ENCODE measurements at places on chromosomes 12 and 14.

GRCh38 chr14:105018414-105018813 lies 2.5 kb downstream of the CDCA4 start:
- no peak for DNase-seq

GRCh38 chr14:71711619-71712018 lies 220.6 kb upstream of the RGS6 start:
- no peak for DNase-seq

DNA sequence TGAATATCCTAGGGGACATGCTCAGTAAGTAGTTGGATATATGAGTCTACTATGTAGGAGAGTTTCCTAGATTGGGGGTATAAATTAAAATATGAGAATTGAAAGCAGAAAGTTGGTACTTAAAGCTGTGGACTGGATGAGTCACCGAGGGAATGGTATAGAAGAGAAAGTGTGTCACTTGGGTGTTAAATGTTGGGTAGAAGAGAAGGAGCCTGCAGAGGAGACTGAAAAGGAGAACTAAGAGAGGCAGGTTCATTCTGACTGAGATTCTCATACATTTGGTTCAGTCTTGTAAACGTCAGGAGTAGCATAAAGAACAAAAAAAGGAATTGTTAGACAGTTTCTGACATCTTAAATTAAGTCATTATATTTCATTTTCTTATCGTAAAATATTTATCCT lies 19.9 kb downstream of the LRRC9 start:
- DNase-seq: no peak

DNA sequence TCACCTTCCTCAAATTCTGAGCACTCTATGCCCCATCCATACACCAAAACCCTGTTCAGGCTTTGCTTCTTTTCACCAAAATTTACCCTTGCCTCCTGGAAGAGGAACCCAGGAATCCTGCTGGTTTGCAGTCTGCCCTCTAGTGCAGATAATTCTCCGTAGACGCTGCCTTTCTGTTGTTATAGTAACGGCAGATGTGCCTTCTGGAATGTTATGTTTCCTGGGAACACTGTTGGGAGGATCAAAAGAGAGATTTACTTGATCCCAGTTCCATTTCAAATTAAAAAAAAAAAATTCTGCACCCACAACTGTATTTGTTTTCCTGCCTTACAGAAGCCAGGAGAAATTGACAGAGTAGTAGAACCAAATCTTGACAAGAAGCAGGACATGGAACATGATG lies 104.2 kb upstream of the RMST start:
- no peak for DNase-seq

- DNase-seq: peak; percentile 94
Measured at GRCh38 chr12:95633049-95633731, 81.9 kb upstream of the USP44 start.

DNA sequence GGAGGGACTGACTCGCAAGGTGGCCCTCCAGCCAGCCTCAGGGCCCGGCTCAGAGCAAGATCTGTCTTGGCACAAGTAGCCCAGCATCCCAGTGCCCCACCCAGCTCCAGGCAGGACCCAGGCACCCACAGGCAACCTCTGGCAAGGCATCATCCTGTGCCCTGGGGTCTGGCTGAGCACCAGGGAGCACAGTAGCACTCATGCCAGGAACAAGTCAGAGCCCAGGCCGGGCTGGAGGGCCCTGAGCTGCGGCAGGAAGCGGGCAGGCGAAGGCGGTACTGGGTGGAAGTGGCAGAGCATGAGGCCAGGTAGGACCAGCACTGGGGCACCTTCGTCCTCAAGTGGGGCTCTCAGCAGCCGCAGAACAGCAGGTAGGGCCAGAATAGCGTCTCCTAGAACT lies 5.2 kb upstream of the DIO3 start:
- DNase-seq: no peak

GRCh38 chr14:52871606-52872005 lies 79.2 kb downstream of the FERMT2 start:
- DNase-seq: no peak

- no peak for DNase-seq
Measured at GRCh38 chr12:57965766-57966165, 24.4 kb downstream of the ATP23 start.

- DNase-seq: no peak
Measured at GRCh38 chr12:31687101-31687527, 27.6 kb downstream of the ETFBKMT start.

GRCh38 chr12:106585521-106586277 lies 2.9 kb downstream of the RFX4 start:
- no peak for DNase-seq

- no peak for DNase-seq
Measured at GRCh38 chr12:56632701-56633467, 2.8 kb upstream of the BAZ2A start.

DNA sequence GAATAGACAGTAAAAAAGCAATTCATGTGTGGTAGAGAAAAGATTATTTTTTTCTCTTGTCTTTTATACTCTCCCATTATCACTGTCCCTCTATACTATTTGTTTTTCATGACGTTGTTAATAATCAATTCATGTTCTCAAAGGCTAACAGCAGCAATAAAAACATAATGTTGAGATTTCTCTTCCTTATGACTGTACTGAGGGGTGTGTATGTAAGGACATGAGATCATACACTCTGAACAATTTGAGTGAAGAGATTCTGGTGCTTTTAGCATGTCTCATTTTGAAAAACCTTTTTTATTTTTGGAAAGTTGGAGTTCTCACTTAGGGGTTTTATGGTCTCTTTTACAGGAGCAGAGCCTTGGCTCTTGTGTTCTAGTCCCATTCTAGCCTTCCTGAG lies 3.8 kb upstream of the TSPAN8 start:
- DNase-seq: no peak

GRCh38 chr14:101097109-101097793 lies 193.7 kb upstream of the RTL1 start:
- no peak for DNase-seq

DNA sequence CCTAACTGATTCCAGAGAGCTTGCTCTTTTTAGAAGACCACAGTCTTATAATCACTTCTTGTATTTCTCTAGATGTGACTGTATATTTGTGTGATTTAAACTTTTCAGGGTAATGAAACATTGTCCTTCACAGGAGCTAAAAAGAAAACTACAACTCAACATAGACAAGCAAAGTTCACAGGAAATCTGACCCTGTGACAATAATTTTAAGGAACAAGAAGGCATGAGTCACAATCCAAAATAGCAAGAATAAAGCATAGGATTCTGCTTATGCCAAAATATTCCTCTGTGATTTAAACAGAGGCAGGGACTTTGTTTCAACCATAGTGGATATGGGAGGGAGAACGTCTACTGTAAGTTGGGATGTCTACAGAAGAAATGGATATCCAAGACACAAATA lies 44.3 kb downstream of the GPR65 start:
- DNase-seq: no peak

GRCh38 chr14:69845050-69845581 lies 34.1 kb upstream of the SMOC1 start:
- DNase-seq: no peak

GRCh38 chr12:10543499-10543898 lies 37.8 kb downstream of the EIF2S3B start:
- no peak for DNase-seq

DNA sequence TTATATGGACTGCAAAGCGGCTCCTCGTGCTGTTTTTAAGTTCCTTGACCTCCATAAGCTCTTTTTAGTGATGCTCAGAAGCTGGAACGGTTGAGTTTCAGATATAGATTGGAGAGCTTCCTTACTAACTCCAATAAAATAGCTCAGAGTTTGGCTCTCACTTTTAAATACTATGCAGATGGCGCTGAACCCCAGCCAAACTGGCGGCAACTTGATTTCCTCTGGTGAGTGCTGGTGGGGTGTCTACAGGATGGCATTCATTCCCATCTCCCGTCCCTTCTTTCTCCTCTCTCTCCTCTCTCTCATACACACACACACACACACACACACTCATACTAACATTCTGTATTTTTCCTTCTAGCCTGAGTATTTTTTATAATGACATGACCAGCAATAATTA lies 346.3 kb downstream of the ETNK1 start:
- no peak for DNase-seq

- DNase-seq: no peak
Measured at GRCh38 chr12:56107242-56107641, 2.9 kb downstream of the PA2G4 start.

GRCh38 chr12:104108755-104109445 lies 29.1 kb downstream of the NFYB start:
- DNase-seq: peak; percentile 50

DNA sequence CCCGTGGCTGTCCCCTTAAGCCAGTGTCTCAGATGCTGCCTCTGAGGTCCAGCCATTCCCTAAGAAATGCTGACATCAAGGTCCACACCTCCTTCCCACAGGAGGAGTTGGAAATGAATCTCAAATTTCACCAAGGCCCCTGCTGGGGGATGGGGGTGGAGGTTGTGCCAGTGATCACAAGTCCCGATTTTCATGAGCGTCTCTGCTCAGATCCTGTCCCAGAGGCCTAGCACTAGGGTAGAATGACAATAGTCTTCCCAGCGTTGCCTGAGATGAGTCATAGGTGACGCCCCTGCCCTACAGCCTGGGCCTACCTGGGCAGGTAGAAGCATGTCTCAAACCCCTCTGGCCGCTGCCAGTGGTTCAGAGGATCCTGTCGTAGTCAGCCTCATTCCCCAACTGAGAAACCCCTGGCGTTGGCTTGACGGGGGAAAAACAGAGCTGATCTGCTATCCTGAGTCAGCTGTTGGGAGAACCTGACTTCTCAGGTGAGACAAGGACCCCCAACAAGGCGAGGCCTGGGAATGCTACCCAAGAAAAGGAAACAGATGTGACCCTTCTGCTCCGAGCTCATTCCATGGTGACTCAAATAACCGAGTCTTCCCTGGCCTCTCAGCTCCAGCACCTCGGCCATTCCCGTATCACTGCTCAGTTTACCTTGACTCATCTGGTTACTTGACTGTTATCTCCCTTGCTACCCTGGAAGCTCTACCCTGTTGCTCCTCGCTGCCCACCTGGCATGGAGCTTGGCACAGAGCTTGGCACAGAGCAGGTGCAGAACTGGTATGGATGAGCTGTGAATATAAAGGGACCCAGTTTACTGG lies 21.8 kb upstream of the SPPL3 start:
- DNase-seq: peak; percentile 96

- DNase-seq: no peak
Measured at GRCh38 chr14:90569201-90569600, 172.4 kb downstream of the CALM1 start.

- peak; percentile 65 for DNase-seq
Measured at GRCh38 chr12:28937196-28937595, 211.9 kb upstream of the FAR2 start.

- no peak for DNase-seq
Measured at GRCh38 chr12:104998423-104999346, 12.6 kb downstream of the NOPCHAP1 start.

- DNase-seq: peak; percentile 11
Measured at GRCh38 chr12:61554268-61555008, 705.8 kb upstream of the USP15 start.

- DNase-seq: no peak
Measured at GRCh38 chr12:108666401-108666881, 32.7 kb upstream of the SELPLG start.

DNA sequence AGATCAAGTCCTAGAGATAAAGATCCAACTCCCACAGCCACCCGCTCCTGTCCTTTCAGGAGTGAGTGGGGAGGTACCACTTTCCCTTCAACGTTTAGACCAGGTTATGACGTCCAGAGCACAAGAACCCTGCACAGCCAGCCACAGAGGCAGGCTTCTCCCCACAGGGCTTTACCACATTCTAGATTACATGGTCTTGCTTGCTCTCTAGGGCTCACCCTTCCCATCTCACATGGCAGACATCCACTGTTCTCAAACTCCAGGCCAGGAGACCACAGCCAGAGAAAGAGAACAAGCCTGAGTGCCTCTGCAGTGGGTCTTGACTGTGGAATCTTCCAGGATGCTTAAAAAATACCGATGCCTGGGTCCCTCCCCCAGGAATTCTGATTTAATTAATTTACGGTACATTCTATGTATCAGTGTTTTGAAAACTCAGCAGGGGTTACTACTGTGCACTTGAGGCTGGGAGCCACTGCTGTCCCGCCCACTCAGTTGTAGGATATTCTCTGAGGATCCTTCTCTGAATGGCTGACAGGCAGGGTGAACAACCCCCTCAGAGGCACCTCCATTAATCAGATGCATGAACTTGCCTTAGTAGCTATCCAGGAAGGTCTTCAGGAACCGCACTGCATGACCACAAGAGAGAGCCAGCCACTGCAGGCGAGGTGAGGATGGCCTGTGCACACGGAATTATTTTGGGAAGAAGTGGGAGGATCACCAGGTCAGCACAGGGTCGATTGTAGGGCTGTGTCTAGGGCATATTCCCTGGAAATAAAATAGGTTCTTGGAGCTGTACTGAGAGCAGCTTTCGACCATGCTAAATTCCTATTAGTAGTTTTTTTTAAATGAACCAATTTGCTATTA lies 21.5 kb upstream of the SOCS2 start:
- DNase-seq: no peak

DNA sequence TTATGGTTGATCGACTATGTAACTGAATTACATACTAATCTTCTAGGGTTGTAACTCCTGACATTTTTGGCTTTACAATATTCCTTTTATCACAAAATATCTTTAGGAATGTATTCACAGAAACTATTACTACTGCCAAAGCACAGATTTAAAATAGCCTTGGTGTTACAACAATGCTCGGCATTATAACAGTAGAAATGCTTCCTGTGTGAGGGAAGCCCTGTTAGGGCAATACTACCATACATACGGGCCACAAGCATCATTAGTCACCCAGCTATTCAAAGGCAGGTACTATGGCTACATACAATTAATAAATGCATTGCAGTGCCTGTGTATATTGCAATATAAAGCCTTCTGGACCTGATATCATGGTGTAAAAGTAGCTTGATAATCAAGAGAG lies 517.8 kb downstream of the C12orf50 start:
- no peak for DNase-seq

DNA sequence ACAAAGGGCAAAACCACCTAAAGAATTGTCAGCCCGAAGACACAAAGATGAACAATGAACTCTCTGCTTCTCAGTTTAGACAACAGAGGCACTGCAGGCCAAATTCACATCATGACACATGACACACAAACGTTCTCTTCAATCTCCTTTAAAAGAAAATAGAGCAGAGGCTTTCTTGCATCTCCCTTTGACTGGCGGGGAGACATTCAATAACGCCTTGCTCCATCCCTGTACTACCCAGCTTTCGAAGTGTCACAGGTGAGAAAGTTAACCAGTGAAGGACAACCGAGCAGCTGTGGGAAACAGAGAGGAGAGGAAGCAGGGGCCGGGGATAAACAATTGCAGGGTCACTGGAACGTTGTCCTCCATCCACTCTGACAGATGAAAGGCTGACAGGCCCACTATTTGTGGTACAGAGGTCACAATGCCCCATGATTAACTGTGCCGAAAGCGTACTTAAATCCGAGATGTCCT lies 130.8 kb downstream of the PHLDA1 start:
- no peak for DNase-seq

DNA sequence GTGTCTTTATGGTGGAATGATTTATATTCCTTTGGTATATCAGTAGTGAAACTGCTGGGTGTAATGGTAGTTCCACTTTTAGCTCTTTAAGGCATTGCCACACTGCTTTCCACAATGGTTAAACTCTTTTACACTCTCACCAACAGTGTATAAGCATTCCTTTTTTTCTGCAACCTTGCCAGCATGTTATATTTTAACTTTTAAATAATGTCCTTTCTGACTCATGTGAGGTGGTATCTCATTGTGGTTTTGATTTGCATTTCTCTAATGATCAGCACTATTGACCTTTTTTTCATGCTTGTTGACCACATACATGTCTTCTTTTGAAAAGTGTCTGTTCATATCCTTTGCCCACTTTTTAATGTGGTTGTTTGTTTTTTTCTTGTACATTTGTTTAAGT lies 142.5 kb downstream of the MSRB3 start:
- no peak for DNase-seq

All from keratinocyte (primary cell).